Stimulated activated CD8-positive, alpha-beta memory T cell treated with anti-CD3 and anti-CD28 coated beads, Interleukin-12 subunit alpha, Interleukin-12 subunit beta, amount 100 ng/mL, for 4 hours (primary cell): ENCODE measurements at places on chromosomes 1 and 21.

- no peak for DNase-seq
These were observed 124.9 kb downstream of the CAPN8 start for GRCh38 chr1:223540485-223541106.

GRCh38 chr1:32742199-32742947, 39.8 kb upstream of the SYNC start:
- no peak for DNase-seq

GRCh38 chr1:69244211-69244610, 323.5 kb upstream of the LRRC7 start:
- no peak for DNase-seq

- no peak for DNase-seq
These were observed 10.6 kb upstream of the F3 start for GRCh38 chr1:94552071-94552586.

- DNase-seq = no peak
These were observed 89.9 kb downstream of the TIAM1 start for GRCh38 chr21:31254131-31254530.

GRCh38 chr1:209651138-209651587, 1.1 kb downstream of the LAMB3 start:
- DNase-seq = no peak
